ENCODE measurements at places on chromosomes 6 and 20. TPM values are rescaled to one million over a fixed set of nuclear protein-coding genes. Genes with fewer than 3 reads are reported as not detected.

The SMOC2 gene
- 3.2 TPM for total RNA-seq

The PI16 gene
- 0.25 TPM for total RNA-seq

The TBXT gene
- not detected for total RNA-seq

The REM1 gene
- total RNA-seq, result not detected

The NRN1 gene
- 9.6 TPM for total RNA-seq

The SNRPB2 gene
- 46.7 TPM for total RNA-seq

The KCNB1 gene
- total RNA-seq, result 9.3 TPM

The EGFL8 gene
- total RNA-seq, result 6.6 TPM

The TRIM10 gene
- 0.25 TPM for total RNA-seq

The DCDC2 gene
- total RNA-seq, result 1.7 TPM

The ZBTB12 gene
- total RNA-seq, result 21.9 TPM

The TMEM170B gene
- total RNA-seq, result 47.9 TPM

The ZSCAN26 gene
- 28.0 TPM for total RNA-seq

The RUNX2 gene
- total RNA-seq, result 0.49 TPM

The B3GAT2 gene
- total RNA-seq, result 23.4 TPM

The TINAG gene
- 0.25 TPM for total RNA-seq

The PTCHD4 gene
- 19.2 TPM for total RNA-seq

The PRDM13 gene
- total RNA-seq, result not detected

The SAMD3 gene
- 6.1 TPM for total RNA-seq

The SPATS1 gene
- total RNA-seq, result not detected

Data from temporal lobe (tissue), 4 donors.